RPMI7951 (cell line): ENCODE measurements at places on chromosomes 12 and 14. TPM values are rescaled to one million over a fixed set of nuclear protein-coding genes. Genes with fewer than 3 reads are reported as not detected.

GRCh38 chr12:8780389-8780788, 42.0 kb upstream of the A2ML1 start:
- DNase-seq = peak; percentile 7

DNA sequence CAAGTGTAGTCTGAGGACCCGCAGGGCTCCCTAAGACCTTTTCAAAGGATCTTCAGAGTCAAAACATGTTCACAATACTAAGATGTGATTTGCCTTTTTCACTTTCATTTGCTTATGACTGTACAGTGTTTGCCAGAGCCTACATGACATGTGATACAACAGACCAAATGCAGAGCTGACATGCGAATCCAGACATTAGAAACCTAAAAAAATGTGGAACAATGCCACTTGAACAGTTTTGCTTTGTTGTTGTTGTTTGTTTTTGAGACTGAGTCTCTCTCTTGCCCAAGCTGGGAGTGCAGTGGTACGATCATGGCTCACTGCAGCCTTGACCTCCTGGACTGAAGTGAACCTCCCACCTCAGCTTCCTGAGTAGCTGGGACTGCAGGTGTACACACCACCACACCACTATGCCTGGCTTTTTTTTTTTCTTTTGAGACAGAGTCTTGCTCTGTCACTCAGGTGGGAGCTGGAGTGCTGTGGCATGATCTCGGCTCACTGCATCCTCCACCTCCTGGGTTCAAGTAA, 5.3 kb upstream of the RAB35 start:
- no peak for DNase-seq

DNA sequence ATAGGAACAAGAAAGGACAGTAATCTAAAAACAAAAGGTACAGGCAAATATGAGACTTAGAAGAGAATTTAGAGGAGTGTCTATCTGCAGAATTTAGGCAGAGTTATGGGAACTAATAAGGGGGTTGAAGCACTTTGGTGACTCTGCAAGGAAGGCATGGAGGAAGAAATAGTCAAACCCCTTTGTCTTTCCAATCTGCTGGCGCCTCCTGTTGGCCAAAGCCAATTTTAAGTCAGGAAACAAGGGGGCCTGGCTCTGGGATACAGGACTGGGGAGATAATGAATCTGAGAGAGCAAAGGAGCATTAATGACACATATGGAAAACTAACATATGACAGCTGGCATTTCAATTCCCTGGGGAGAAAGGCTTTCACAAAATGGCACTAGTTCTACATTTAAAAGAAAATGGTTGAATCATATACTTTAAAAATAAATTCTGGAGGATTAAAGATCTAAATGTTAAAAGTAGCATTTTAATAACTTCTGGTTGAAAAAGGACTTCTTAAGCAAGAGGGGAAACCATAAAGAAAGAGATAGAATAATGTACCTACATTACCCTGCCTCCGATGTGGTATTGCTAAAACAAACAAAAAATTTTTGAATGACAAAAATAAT, 48.5 kb upstream of the CSRP2 start:
- peak; percentile 33 for DNase-seq

GRCh38 chr12:124505001-124505818, 62.2 kb downstream of the NCOR2 start:
- no peak for DNase-seq

GRCh38 chr14:61298824-61299223, 17.7 kb upstream of the TMEM30B start:
- DNase-seq = no peak

DNA sequence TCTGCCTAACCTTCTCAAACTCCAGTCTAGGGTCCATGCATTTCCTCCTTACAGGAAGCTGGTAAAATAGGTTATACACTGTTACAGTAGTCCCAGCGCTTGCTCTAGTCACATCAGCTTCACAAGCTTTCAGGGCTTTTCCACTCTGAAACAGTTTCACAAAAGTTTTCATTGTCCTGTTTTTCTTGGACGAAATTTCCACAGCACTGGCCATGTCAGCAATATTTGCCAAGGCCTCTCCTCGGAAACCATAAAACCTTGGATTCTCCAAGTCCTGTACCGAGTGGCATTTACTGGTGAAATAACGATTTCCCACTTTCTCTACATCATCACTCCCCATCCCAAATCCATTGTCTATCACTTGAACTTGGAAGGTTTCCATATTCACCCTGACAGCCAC, 2.1 kb downstream of the MLH3 start:
- no peak for DNase-seq

GRCh38 chr14:105201925-105202513, 20.9 kb upstream of the NUDT14 start:
- DNase-seq = no peak

DNA sequence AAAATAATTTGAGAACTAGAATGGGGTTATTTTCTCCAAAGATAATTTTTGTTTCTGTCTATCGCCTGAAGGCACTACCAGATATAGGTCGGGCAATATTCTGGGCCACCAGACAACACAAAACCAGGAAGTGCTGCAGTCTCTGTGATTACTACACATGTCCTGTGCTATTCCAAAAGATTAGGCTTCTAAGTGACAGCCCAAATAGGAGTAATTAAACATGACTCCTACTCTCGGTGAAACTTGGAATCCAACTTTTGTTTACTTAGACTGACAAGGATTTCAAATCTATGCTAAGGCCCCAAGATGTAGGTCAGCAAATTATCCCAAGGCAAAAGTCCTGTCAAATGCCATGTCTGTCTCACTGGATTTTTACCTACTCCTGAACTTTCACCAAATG, 157.6 kb upstream of the LRFN5 start:
- DNase-seq = no peak

DNA sequence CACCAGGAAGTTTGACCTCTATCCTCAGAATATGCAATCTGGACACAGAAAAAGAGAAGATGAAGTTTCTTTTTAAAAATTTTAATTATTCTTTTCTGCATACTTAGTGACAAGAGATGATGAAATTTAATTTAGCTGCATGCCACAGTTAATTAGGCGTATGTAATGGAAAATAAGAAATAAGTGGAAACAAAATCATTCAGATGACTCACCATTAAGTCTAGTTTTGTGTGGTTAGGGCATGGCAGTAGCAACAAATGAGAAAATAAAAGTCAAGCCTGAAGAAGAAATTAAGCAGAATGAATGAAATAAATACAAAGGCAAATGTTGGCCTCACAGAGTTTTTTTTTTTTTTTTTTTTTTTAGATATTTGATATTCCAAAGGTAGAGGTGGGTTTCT, 30.9 kb upstream of the KLRD1 start:
- DNase-seq = no peak

DNA sequence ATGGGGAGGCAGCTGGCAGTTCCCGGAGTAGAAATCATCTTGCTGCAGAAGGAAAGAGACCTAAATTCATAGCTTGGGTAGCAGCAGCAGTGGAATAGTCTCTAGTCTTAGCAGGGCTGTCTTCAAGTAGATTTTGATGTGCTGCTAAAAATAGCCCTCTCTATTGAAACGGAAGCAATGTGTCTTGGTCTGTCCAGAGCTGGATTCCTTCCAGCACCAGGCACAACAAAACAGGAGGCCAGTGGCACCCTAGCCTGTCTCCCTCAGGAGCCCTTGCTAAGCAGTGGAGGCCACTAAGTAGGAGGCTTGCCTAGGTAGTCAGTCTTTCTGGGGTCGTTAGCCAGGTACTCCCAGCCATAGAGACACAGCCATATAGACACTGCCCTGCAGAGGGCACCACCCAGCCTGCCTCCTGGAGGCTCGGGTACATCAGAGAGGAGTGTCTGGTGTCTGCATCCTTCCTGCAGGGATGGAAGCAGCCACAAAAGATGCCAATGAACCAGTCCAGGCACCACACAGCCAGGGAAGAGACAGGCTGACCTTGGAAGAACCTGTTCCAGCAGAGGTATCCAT, 97.5 kb downstream of the CRACR2A start:
- DNase-seq = peak; percentile 48

- no peak for DNase-seq
Observed at GRCh38 chr14:106505366-106505765, 979.0 kb downstream of the TMEM121 start.

GRCh38 chr12:96486751-96487613, 2.4 kb upstream of the CFAP54 start:
- DNase-seq = peak; percentile 58

DNA sequence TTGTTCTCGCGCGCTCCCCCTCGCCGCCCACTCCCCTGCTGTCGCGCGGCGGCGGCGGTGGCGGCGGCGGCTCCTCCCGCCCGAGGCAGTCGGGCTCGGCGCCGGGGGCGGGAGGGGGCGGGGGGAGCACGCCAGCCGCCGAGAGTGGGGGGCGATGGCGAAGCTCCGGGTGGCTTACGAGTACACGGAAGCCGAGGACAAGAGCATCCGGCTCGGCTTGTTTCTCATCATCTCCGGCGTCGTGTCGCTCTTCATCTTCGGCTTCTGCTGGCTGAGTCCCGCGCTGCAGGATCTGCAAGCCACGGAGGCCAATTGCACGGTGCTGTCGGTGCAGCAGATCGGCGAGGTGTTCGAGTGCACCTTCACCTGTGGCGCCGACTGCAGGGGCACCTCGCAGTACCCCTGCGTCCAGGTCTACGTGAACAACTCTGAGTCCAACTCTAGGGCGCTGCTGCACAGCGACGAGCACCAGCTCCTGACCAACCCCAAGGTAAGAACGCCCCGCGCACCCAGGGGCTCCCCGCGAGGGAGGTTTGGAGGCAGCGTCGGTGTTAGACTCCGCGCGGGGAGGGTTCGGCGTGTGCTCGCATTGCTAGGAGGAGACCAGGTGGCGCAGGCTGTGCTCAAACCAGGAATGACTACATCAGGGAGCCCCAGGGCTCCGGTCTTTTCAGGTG, 629 bp downstream of the KCNMB4 start:
- peak; percentile 31 for DNase-seq

DNA sequence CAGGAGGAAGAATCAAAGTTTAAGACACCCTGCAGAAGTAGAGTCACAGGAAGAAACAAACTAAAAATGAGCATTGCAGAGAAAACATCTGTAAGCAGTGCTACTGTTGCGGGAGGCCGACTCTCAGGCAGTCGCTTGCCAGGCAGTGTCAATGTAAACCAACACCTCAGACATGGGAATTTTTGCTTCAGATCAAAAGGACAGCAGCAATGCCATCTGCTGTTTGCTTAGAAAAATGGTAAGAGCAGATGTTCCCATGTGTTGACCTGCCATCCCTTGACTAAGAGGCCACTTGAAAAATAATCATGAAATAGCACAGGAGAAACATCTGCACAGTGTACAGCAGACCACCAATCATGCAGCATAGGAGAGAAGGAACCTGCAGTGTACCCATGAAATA, 196.6 kb downstream of the SLC25A21 start:
- DNase-seq = peak; percentile 24

DNA sequence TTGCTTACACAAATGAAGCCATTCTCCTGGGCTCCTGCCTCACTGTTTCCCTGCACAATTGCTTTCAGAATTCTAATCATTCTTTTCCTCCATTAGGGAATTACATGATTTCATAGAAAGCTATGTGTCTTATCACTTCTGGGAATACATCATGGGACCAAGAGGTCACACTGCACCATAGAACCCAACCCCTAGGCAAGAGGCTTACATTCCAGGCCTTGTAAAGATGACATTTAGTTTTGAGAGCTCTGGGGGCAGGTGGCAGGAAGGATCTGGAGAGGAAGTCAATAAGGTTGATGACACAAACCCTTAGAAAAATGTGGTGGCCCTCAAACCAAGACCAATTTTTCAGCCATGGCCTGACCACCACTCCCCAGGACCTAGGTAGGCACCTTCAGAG, 57.1 kb downstream of the NUAK1 start:
- DNase-seq = no peak

- DNase-seq = no peak
Observed at GRCh38 chr14:105578070-105578469, 51.7 kb downstream of the TMEM121 start.

DNA sequence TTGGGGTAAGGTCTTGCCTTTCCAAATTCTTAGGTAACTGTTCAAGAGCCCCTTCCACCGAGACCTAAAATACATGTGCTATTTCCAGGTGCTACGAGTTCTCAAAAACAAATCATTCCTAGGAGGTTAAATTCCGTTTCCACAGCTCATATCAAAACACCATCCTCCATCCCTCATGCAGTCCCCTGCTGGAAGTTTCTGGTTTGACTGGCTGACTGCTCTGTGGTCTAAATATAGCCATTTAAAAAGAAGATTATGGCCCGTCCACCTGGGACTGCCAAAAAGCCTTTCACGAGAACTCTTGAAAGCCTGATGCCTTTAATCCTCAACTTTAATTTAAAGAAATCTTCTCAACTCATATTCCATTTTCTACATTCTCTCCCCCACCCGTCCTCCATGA, 201.5 kb upstream of the MYL2 start:
- DNase-seq = no peak

GRCh38 chr14:33788161-33788560, 162.7 kb downstream of the EGLN3 start:
- DNase-seq = no peak

GRCh38 chr12:48780381-48781025, 8.4 kb downstream of the ADCY6 start:
- DNase-seq = no peak

DNA sequence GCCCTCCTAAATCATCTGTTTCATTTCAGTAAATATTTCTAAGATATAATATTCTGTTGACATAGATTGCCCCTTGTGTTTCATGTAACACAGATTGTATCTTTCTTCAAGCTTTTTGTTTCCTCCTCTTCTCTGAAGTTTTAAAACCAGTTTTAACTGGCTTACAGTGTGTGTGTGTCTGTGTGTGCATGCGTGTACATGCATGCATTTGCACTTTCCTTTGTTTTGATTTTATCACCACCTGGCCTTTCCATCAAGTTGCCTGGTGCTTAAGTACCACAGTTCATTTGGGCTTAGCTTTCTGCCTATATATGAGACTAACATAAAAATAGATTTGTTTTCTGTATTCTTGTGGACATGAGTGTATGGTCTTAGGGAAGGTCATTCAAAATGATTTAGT, 31.9 kb downstream of the ETNK1 start:
- DNase-seq = no peak

GRCh38 chr12:7190268-7191055, 976 bp downstream of the PEX5 start:
- DNase-seq = peak; percentile 7

DNA sequence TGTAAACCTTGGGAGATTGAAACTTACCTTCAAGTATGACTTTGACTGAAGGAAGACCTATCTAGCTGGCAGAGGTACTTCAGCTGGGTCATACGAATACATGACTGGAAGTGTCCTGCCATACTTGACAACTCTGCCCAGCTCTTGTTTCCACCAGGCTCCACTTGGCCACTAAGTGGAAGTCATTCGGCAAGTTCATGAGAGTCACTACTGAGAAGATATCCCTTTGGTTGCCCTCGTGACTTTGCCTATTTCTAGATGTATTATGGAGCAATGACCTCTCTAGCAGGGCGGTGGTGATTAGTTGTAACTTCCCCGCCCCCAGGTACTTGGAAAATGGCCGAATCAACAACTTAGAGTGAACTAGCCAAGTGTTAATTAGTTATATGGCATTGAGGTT, 8.6 kb upstream of the CACNA1C start:
- no peak for DNase-seq

- no peak for DNase-seq
Observed at GRCh38 chr12:131380965-131381705, 329.8 kb upstream of the SFSWAP start.

The FAM186B gene
- 0.29 TPM in 1 of 2 replicates, not detected in the other for total RNA-seq

The BMAL2 gene
- 26.1 and 30.2 TPM in 2 replicates for total RNA-seq

The LRRK2 gene
- total RNA-seq = 1.8 and 2.3 TPM in 2 replicates

The CLEC4D gene
- total RNA-seq = not detected in 2 replicates

The PLBD1 gene
- 0.78 and 1.3 TPM in 2 replicates for total RNA-seq

The RBM25 gene
- total RNA-seq = 13.6 and 22.9 TPM in 2 replicates

The KRT81 gene
- 0.72 and 0.88 TPM in 2 replicates for total RNA-seq

The CTDSP2 gene
- 27.8 and 44.0 TPM in 2 replicates for total RNA-seq

The ISCA2 gene
- total RNA-seq = 32.4 and 36.1 TPM in 2 replicates

The ACVRL1 gene
- total RNA-seq = 0.29 TPM in 1 of 2 replicates, not detected in the other

The SYT1 gene
- 3.5 and 5.9 TPM in 2 replicates for total RNA-seq

The KERA gene
- not detected in 2 replicates for total RNA-seq

The TMEM30B gene
- total RNA-seq = not detected in 2 replicates

The BICD1 gene
- total RNA-seq = 10.5 and 15.1 TPM in 2 replicates

The HOXC11 gene
- 0.10 and 0.36 TPM in 2 replicates for total RNA-seq

The TEP1 gene
- total RNA-seq = 8.2 and 8.9 TPM in 2 replicates
